Activated CD4-positive, CD25-positive, alpha-beta regulatory T cell treated with anti-CD3 and anti-CD28 coated beads, Interleukin-2, amount 50 U/mL, for 72 hours (primary cell): ENCODE measurements at places on chromosomes 6 and 20.

- DNase-seq = no peak
Observed at GRCh38 chr6:106156863-106157262, 70.7 kb downstream of the PRDM1 start.

GRCh38 chr20:50191544-50192363, 1.1 kb downstream of the CEBPB start:
- peak; percentile 73 for DNase-seq

- no peak for DNase-seq
Observed at GRCh38 chr6:131258010-131258652, 122.9 kb downstream of the AKAP7 start.

- DNase-seq = no peak
Observed at GRCh38 chr6:1586861-1587450, 22.8 kb upstream of the FOXC1 start.

DNA sequence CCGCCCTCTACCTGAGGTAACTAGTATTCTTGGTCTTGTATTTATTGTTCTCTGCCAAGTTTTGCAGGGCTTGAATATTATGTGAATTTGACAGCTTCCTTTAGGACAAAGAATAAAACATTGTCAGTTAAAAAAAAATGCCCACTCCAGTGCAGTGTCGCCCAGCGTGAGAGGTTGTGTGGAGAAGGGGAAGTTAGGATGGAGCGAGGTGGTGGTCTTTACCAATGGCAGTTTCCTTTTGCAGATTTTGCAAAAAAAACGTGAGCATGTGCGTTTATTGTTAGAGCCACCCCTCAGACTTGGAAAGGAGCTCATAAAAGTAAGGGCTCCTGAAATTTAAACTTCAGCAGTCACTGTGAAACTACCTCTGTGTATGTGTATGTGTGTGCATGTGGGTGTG, 28.3 kb downstream of the UST start:
- no peak for DNase-seq

DNA sequence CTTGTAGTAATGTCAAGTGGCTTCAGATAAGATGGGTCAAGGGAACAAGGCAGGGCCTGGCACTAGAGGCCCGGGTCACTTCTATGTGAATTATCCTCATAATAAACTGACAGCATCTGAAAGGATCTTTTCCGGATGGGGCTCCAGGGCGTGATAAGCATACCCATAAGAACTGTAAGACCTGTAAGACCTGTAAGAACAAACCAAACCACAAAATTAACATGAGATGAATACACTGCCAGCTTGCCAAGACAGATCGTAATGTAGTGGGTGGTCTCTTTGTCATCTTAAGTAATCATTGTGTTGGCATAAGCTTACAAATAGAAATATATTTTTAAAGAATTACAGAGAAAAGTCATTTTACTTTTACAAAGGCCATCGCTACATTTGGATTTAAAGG, 334.9 kb downstream of the RFPL4B start:
- no peak for DNase-seq

DNA sequence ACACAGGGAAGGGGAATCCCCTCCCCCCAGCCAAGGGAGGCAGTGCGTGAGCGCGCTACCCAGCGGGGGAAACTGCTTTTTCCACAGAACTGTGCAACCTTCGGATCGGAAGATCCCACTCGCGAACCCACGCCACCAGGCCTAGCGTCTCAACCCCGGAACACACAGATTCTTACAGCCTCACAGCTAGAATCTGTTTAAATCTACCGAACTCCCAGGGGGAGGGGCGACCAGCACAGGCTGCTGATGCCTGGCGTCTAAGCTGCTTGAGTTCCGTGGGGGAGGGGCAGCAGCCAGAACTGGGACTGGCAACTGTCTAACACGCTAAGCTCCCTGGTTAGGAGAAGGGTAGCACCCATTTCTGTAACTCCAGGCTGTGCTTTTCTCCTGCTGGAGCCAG, 217.3 kb upstream of the TENT5A start:
- no peak for DNase-seq

DNA sequence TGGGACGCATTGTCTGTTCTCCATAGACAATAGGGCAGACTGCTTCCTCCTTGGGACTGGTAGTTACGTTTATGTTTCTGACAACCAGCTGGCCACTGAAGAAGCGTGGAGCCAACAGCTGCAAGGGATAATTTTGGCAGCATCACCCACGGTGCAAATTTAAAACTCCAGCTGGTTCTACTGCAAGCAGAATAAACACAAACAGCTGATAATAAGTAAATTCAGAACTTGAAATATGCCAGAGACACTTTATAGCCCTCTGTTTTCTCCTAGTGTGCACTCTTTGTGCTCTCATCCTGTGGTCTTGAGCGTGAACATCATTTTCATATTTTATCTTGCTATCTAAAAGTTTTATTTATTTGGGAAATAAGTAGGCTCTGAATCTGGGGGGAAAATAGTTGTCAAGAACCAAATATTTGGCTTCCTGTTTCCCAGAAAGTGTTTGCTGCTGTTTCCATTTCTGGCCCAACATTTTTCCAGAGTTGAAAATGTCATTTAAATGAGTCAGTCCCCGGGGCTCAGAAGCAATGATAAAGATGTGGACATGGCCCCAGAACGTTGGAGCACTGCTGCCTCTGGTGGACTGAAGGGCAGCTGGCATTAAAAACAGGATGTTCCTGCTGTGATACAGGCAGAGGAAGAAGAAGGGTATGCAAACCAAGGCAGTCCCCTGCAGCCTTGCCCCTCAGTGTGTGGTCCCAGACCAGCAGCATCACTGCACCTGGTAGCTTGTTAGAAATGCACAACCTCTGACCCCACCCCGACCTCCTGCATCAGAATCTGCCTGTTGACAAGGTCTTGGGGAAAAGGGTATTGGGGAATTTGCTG, 12.5 kb upstream of the THBD start:
- DNase-seq = no peak
